ENCODE measurements at places on chromosomes 12 and 14.
A peak's percentile ranks its signal among the peaks of the same experiment; 100 is the strongest.

DNA sequence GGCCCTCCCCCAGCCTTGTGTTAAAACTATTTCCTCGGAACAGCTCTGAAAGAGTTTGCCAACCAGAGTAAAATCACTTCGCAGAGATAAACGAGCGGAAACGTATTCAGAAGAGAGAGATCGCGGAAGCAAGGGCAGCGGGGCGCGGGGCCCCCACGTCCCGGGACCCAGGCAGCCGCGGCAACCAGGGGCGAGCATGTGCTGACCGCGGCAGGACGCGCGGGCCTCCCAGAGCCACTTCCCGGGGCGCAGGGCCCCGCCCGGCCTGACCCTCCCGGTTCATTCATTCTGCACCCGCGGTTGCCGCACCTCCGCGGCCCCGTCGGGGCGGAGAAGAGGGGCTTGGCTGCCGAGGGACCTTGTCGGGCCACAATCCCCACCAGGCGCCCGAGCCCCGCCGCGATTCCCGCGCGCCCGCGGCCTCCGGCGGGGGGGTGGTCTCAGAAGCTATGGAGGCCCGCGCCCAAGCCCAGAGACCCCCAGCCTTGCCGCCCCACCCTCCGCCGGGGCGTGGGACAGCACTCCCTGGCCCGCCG lies 598 bp downstream of the UBE2N start:
- peak; percentile 60 for DNase-seq

DNA sequence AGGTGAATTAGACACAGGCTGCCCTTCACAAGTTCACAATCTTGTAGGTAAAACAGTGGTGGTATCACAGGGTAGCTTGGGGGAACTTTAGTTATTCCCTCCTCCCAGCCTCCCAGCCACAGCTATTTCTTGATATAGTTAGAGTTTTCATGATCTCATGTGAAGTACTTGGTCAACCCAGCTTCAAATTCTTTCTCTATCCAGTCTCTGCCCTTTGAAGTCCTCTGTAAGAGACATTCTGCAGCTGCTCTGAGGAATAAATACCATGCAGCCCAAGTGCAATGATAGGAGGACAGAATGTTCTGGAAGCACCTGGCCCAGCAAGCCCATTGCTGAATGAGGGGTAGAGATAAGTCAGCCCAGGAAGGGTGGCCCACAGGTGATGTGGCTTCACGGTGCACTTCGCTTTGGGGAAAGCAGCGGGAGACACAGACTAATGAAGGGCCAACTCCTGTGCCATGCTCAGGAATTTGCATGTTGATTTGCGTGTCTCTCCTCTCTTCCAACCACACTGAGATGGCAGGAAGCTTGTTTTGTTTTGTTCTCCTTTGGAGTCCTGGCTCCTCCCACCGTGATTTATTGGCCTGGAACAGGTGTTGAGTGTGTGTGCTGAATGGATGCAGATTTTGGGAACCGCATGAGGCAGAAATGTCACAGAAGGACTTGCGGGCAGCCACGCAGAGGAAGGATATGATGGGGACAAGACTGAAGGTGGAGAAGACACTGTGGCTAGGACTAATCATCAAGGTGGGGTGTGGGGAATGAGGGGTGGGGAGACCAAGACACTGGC lies 8.0 kb upstream of the TXNRD1 start:
- no peak for DNase-seq

DNA sequence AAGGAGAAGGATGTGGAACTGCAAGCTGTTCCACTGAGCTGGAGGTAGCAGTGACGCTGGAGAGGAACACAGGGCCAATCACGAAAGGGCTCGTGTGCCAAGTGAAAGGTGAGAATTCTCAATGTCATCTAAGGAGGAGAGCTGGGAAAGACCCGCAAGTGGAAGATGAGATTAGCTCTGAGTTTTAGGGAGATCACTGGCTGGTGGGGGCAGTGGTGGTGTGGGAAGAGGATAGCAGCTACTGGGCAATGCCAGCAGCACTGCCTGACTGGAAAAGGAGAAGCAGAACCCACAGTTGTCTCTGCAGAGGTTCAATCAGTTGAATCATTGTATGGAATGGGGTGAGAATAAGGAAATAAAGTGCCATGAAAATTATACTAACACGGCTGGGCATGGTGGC lies 27.8 kb downstream of the SLC25A47 start:
- DNase-seq: no peak

DNA sequence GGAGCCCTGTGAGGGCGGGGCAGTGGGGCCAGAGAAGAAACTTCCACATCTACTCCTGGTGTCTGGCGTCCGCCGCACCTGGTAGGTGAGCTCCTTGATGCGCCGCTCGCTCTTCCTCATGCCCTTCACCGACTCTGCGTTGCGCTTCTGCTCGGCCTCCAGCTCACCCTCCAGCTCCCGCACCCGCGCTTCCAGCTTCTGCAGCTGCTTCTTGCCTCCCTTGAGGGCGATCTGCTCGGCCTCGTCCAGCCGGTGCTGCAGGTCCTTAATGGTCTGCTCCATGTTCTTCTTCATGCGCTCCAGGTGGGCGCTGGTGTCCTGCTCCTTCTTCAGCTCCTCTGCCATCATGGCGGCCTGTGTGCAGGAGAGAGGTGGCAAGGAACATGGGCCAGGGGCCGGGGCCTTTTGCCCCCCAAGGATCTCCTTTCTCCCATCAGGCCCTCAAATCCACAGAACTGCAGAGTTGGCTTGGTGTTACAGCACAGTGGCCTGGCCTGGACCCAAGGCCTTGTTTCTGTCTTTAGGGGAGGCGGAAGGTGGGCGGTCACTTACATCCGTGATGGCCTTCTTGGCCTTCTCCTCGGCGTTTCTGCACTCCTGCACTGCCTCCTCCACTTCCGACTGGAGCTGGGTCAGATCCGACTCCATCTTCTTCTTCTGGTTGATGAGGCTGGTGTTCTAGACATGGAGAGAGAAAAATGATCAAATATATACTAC lies 7.7 kb downstream of the CMTM5 start:
- DNase-seq: no peak

GRCh38 chr12:19005257-19005801 lies 124.2 kb upstream of the PLEKHA5 start:
- DNase-seq: no peak

GRCh38 chr12:6641131-6641530 lies 5.4 kb upstream of the LPAR5 start:
- DNase-seq: no peak

- peak; percentile 47 for DNase-seq
Measured at GRCh38 chr14:93023039-93023438, 92.7 kb downstream of the ITPK1 start.

DNA sequence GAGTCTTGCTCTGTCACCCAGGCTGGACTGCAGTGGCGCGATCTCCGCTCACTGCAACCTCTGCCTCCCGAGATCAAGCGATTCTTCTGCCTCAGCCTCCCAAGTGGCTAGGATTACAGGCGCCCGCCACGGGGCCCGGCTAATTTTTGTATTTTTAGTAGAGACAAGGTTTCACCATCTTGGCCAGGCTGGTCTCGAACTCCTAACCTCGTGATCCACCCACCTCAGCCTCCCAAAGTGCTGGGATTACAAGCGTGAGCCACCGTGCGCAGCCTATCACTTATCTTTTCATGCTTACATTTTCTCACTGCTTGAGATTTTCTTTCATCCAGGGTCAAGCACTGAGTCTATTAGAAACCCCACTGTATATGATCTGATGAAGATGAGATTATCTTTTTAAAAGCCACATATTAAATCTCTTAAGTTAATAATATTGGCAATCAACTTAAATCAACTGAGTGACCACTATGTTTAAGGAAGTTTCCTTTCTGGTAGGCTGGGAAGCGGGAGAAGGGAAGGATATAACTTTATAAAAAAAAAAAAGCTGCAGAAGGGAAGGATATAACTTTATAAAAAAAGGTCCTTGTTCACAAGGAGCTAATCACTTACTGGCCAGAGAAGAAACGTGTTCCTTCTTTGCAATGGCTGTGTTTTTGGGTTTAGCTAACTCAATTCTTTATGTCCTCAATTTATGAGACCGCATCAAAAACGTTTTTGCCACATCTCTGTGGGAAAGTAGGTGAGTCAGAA lies 1.3 kb upstream of the MDM2 start:
- peak; percentile 51 for DNase-seq

GRCh38 chr12:121034616-121035305 lies 4.3 kb downstream of the OASL start:
- DNase-seq: no peak
